NCI-H1436 (cell line): ENCODE measurements at places on chromosomes 3 and 15.

DNA sequence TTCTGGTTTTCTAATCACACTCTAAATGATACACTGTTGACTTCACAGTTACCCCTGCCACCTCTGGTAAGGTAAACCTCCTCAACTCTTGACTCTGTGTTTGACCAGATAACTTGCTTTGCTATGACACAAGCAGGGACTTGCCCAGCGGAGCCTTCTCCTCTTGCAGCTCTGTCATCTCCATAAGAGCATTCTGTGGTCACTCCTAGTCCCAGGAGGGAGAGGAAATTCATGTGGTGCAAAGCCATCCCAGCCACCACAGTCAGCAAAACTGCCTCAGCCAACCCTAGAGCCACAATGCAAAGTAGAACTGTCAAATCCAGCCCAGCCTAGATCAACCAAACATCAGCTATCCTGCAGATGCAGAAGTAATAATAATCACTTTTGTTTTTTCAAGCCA lies 144.7 kb upstream of the GADL1 start:
- DNase-seq: no peak

DNA sequence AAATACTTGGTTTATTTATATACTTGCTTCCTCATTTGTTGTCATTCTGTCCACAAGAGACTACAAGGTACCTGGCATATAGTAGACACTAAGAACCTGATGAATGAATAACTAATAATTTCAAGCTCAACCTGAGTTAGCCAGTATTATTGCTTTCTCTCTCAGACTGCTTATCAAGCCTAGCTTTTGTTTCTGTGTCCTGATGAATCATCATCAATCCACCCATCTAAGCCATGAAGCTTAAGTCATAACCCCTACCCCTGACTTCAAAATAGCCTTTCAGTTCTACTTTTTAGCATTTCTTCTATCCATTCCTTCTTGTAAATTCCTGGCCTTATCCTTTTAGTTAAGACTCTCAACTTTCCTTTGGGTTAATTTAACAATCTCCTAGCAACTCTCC lies 420.8 kb downstream of the EPHA6 start:
- DNase-seq: no peak

DNA sequence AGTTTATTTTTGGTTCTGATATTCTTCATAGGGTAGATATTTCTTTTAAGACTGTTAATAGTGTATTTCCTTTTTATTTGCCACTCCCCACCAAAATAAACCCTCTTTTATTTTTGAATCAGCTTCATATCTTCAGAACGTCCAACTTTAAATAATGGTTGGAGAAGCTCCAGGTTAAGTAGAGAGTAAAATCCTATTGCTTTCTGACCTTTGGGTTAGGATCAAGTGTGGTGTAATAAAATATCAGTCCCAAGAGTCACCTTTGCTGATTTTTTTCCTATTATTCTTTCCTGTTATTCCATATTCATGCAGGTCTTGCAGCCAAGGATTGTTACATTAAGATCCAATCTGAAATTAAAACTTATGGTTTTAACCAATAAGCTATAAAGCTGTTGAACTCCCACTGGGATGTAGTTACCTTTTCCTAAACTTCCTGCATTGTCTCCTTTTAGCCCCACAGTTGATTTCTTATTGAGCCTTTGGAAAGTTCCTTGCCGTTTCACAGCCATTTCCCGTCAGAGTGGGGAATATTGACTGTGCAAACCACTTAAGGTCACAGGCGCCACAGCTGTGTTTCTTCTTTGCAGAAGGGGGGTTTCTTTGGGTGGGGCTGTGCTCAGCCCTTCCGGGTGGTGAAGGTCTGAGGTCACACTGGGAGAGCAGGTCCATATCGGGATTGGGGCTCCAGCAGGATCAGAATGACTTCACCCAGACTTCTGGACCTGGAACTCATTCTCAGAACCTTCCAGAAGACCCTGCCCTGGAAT lies 287.3 kb upstream of the CTDSPL start:
- no peak for DNase-seq

- no peak for DNase-seq
These were observed 44.9 kb upstream of the SEC13 start for GRCh38 chr3:10365791-10366190.

GRCh38 chr3:42151596-42152168 lies 60.5 kb downstream of the TRAK1 start:
- no peak for DNase-seq

DNA sequence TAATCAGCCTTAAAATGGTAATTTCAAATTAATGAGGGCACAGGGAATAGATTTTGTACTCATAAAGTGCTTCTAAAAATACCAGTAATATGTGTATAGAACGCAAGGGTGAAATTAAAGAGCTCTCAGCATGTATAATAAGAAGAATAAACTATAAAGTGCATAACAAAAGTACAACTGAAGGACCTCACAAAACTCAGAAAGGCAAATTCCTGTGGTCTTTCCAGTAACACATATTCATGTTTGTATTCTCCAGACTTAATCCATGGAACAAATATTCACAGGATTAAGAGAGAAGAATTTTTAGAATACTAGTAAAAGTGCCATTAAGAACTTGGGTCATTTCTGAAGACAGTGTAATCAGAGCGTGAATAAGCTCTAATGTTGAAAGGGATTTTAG lies 646.3 kb downstream of the CADM2 start:
- no peak for DNase-seq

DNA sequence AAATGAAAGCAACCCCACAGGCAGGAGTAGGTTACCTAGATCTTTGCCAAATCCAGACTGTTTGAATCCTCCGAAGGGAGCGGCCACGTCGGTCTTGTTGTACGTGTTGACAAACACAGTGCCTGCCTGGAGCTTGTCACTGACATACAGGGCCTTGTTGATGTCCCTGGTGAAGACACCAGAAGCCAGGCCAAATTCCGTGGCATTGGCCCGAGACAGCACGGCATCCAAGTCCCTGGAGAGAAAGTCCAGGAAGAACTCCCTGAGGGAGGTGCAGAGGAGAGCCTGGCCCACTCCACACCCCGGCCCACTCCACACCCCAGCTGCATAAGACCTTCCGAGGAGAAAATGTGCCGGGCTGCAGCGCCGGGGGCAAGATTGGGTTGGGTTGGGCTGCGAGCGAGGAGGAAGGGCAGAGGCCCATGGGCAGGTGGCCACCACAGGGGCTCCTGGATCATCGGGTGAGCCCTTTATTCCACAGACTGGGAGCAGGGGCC lies 21.8 kb upstream of the SLC41A3 start:
- DNase-seq: no peak

DNA sequence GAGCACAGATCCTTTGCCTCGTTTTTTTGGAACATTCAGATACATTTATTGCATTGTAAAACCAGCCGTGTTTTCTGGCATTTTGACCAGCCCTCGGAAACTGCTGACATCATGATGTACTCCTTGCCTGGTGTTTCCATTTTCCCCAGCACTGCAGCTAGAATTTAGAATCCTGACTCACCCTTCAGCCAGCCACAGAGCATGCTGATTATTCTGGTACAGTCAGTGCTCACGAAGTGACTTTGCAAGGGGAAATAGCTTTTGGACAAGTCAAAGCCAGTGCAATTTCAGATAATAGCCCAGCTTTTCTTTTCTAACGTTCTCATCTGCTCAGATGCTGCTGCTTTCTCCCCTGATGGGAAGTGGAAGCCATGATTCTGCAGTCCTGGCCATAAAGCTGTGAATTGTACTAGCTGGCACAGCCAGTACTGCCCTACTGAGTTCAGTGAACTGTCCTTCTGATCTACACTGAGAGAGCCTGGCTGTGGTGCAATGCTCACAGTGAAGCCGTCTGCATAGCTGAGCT lies 12.1 kb upstream of the CNBP start:
- no peak for DNase-seq

- peak; percentile 3 for DNase-seq
These were observed 835 bp downstream of the MEIS2 start for GRCh38 chr15:37099319-37100108.

DNA sequence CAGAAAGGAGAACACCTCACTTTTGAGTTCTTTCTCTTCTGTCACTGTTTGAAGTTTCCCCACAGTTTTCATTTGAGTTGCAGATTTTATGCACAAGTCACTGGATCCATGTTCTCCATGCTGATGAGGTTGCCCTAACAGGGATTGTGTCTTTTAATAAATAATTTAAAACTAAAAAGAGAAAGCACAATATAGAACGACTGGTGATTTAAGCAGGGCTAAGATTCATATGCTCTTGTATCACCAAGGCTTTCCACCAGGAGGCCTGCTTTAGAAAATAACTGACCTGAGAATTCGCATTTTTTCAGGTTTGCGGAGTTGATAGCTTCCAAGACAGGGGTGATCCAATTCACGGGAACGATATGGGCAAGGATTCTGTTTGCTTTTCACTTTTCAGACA lies 252.0 kb upstream of the VEPH1 start:
- DNase-seq: no peak

DNA sequence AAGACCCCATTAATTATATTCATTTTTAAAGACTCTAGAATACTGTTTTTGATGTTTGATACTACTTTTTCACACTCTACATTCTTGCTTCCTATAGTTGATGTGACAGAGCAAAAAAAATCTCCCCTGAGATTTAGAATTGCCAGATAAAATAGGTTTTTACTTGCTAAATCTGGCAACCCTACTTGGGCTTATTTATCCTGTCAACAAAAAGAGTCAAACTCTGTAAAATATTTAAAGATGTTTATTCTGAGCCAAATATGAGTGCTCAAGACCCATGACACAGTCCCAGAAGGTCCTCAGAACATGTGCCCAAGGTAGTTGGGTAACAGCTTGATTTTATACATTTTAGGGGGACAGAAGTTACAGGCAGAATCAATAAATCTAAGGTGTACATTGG lies 72.3 kb downstream of the DAPK2 start:
- no peak for DNase-seq

- DNase-seq: no peak
These were observed 324.6 kb upstream of the TBC1D5 start for GRCh38 chr3:18066899-18067582.

DNA sequence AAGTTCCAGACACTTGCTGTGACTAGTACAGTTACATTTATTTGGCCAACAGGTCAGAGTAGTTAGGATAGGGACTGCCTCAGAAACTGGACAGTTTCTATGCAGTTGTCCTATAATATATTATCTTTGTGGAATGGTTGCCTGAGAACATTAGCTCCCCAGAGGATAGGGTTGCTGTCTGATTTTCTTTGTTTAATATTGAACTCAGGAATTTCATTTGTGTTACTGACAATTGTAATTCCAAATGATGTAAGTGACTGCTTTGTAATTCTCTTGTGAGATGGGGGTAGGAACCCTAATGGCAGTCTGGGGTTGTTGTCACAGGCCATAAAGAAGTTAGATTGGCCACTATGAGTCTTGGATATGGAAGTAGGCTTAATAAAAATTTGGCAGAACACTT lies 2.2 kb downstream of the NXPE3 start:
- DNase-seq: no peak

GRCh38 chr15:90451053-90451850 lies 63.2 kb downstream of the IQGAP1 start:
- DNase-seq: peak; percentile 54

- no peak for DNase-seq
These were observed 19.9 kb downstream of the NDUFB5 start for GRCh38 chr3:179624451-179624850.

DNA sequence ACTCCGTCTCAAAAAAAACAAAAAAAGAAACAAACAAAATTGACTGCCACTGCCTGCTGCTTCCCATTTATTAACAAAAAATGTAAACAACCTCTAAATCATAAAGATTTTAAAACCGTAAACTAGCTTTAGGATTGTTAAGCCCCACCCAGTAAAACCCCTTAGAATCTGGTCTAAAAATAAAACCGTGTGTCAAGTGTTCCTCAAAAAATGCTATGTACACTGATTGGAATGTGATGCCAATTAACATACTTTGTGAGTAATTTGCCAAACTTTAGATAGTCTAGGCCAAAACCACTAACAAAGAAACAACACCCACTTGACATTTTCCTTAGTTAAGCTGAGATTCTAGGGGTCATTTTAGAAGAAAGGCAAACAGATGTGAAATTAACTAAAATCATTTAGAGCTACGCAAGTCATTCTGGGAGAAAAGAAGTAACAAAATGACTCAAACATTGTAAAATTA lies 5.3 kb downstream of the RAF1 start:
- DNase-seq: no peak

DNA sequence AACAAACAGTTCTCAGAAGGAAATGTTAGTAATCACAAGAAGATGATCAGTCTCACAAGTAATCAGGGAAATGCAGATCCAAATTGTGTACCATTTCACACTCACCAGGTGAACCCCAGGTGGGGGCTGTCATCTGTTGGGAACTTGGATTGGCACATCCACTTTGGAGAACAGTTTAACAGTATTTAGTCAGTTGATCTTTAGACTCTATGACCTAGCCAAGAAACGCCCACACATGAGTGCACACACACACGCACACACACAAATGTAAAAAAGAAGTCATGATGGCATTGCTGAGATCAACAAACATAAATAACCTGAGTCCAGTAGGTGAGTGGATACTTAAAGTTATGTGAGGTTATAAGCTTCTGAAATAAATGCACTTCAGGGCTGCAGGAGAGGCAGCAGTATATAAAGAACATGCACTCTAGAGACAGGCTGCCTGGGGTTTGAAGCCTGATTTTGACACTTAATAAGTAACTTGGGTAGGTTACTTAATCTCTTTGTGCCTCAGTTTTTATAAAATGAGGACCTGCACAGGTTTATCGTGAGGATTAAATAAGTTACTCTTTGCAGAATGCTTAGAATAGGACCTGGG lies 17.7 kb downstream of the ACVR2B start:
- no peak for DNase-seq

DNA sequence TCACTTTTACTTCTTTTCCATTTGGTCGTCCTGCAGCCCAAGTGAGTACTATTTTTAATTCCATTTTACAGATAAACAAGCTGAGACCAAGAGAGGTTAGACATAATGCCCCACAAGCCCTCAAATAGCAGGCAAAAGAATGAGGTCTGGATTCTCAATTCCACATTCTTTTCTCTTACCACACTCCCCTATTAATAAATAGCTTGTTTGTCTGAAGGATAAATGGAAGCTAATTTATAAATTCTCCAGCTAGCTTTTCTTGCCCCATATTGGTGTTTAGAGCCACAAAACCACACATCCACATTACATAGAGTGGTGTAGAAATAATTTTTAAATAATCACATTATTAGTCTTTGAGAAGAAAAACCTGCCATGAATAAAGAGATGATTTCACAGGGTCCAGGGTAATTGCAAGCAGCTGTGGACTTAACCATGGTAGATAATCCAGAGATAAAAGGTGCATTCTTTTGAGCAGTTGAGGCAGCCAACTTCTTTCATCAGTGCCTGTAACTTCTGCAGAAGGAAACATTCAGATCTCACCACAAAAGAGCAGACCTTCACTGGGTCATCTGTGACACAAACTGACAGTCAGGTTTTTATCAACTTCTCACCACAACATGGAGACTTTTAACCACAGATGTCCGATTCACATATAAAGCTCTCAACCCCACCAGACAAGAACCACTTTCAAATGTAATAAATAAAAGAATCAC lies 313.4 kb upstream of the STT3B start:
- no peak for DNase-seq

GRCh38 chr15:93496888-93497287 lies 407.9 kb upstream of the RGMA start:
- DNase-seq: no peak

GRCh38 chr15:32837935-32838334 lies 120.1 kb downstream of the GREM1 start:
- no peak for DNase-seq
